Putamen (tissue), 1 donor: ENCODE measurements at places on chromosomes 5 and 9.
A peak's percentile ranks its signal among the peaks of the same experiment; 100 is the strongest.

- no peak for DNase-seq
These were observed 221.3 kb downstream of the PIK3R1 start for GRCh38 chr5:68436686-68437520.

GRCh38 chr5:106154280-106154716, 1516.4 kb downstream of the EFNA5 start:
- no peak for DNase-seq

DNA sequence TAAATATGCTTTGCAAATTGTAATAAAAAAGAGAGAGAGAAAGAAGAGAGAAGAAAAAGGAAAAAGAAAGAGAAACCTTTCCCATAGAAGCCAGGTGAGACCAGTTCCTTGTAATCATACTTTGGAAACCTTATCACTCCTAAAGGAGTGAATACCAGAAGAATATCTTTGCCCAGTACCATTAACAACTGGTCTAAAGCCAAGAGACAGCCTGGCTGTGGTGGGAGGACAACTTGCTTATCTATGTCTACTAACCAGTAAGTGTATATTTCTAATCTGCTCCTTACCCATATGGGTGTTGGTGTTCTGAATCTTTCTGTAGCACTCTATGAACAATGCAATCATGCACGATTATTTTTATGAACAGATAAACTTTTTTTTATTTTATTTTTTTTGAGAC, 10.5 kb upstream of the TXN start:
- DNase-seq: no peak

DNA sequence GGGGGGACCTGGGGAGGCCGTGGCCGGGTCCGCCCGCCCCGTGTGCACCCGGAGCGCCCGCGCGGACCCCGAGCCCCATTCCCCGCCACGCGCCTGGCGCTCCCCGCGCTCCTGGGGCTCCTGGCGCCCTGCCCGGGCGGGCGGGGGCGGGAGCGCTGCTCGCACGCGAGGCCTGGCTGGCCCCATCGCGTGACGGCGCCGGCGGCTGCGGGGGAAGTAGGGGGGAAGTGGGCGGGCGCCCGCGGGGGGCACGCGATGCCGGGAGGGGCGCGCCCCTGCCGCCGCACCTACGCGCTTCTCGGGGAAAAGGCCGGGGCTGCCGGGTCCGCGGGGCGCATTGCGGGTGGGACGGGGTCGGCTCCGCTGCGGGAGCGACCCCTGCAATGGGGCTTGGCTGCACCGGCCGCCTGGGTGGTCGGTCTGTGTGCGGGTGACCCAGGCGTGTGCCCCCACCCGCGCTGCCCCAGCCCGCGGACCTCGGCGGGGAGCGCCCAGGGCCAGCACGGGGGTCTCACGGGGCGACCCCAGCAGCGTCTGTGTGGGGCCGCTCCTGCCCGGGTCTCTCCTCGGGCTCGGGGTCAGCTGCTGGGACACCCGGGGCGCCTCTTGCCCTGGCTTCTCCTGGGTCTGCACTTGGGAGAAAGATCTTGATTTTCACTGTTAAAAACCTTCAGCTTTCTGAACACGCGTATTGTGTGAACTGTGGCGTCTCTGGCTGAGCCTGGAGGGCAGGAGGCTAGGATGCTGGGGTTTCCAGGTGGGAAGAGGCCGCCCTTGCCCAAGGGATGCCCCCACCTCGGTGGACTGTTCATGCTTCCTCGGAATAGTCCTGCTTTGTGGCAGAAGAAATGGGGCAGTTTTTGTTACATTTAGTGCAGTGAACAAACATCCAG, 52.4 kb downstream of the AHRR start:
- DNase-seq: no peak

- no peak for DNase-seq
These were observed 43.2 kb downstream of the KIAA0825 start for GRCh38 chr5:94575196-94575595.

GRCh38 chr5:133370036-133370831, 242.1 kb downstream of the FSTL4 start:
- DNase-seq: peak; percentile 50

- DNase-seq: no peak
These were observed 318.0 kb downstream of the PSAT1 start for GRCh38 chr9:78614892-78615291.

DNA sequence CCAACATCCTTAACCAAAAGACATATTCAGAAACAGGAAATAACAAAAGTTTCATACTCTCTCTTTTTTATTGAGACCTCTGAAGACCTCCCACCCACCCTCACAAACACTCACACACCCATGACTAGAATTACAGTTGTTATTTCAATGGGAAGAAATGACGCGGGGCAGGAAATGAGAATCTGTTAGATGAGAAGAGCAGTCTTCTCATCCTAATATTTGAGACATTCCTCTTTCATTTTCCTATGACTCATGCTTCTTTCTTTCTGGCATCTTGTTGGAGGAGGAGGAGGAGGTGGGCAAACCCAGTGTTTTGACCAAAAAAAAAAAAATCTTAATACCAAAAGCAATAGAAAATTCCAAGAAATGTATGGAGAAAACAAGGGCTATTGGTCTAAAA, 179.5 kb upstream of the TARS1 start:
- no peak for DNase-seq

- no peak for DNase-seq
These were observed 183.5 kb downstream of the SNX18 start for GRCh38 chr5:54700986-54701578.

DNA sequence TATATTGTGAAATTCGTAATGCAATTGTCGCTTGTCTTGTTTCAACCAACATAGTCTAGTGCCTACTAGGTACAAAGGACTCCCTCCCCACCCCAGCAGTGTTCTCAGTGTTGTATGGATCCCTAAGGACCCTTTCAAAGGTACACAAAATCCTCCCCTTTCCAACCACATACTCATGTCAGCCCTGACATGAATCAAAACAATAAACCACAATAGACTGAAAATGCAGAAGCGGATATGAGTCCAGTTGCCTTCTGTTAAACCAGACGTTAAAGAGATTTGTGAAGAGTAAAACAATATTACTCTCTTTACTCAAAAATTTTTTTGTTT, 82.4 kb upstream of the IFNK start:
- no peak for DNase-seq

DNA sequence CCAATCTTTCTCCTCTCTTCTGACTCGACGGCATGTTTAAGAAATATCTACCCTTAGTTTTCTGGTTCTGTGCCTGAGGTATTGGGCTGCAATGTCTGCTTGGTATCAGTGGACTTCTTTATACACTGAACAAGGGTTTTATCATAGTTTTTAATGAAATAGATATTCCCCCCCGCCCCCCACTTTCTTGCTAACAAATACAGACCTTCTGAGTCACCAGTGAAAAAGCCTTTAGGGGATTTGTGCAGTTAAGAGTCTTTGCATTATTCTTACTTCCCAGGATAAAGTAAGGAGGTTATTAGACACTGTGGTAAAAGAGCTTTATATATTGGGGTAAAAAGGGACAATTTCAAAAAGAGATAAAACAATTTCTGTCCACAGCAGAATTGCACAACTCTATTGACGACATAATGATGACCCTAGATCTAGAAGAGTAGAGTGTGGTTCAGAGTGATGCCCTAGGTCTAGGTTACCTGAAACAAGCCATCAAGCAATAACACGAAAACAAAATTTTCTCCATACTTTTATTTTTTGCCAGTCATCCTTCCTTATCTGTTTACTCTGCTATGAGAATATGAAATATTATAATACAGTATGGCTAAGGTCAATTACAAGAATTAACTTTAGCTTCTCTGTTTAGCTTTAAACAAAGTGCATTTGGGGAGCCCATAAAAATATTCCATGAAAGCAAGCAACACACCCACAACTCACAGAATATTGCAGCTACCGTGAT, 110.7 kb downstream of the PLK2 start:
- no peak for DNase-seq

DNA sequence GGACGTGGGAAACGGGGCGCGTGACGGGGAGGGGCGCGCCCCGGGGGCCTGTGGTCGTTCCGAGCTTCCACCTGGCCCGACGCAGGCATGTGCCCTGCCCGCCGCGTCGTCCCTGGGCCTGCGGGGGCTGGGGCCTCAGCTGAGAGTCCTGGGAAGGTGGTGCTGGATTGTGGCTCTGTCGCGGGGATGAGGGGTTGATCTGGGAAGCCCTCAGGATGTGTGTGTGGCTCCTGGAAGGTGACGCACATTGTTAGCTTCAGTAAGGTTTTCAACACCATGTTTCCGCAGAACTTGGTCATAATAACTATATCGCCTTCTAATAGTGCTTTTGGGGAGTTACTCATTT, 589.1 kb downstream of the MTRR start:
- DNase-seq: no peak

GRCh38 chr9:119852390-119852789, 483.2 kb upstream of the BRINP1 start:
- no peak for DNase-seq

- DNase-seq: no peak
These were observed 26.8 kb upstream of the TNFAIP8 start for GRCh38 chr5:119328753-119329602.

DNA sequence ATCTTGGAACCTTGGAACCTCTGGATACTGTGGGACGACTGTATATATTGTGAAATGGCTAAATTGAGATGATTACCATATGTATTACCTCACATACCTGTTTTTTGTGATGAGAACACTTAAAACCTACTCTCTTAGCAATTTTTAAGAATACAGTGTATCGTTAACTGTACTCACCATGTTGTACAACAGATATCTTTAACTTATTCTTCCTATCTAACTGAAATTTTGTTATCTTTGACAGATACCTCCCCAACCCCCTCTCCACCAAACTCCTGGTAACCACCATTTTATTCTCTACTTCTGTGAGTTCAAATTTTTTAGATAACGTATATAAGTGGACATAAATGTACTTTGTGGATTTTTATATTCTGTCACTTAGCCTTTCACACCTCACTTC, 126.5 kb downstream of the ZCCHC7 start:
- no peak for DNase-seq

- no peak for DNase-seq
These were observed 248.8 kb downstream of the MCTP1 start for GRCh38 chr5:95035891-95036685.

DNA sequence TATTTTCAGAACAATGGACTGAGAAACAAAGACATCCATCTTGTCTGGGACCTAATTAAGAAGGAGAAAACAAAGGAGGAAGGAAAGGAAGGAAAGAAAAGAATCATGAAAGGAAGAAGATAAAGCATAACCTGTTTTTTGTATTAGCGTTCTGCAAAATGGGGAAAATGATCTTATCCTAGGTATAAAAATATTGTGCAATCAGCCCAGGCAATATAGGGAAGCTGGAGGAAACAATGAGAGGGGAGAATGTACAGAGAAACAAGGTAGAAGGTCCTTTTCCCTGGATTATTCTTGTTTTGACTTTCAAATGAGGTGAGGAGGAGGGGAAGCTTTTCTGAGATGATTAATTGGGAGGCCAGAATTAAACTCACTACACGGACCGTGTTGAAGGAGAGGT, 177.9 kb downstream of the COX7C start:
- DNase-seq: no peak

- DNase-seq: peak; percentile 60
These were observed 117.7 kb downstream of the SLC12A2 start for GRCh38 chr5:128201065-128201926.

- no peak for DNase-seq
These were observed 31.7 kb upstream of the ARAP3 start for GRCh38 chr5:141713616-141714309.

DNA sequence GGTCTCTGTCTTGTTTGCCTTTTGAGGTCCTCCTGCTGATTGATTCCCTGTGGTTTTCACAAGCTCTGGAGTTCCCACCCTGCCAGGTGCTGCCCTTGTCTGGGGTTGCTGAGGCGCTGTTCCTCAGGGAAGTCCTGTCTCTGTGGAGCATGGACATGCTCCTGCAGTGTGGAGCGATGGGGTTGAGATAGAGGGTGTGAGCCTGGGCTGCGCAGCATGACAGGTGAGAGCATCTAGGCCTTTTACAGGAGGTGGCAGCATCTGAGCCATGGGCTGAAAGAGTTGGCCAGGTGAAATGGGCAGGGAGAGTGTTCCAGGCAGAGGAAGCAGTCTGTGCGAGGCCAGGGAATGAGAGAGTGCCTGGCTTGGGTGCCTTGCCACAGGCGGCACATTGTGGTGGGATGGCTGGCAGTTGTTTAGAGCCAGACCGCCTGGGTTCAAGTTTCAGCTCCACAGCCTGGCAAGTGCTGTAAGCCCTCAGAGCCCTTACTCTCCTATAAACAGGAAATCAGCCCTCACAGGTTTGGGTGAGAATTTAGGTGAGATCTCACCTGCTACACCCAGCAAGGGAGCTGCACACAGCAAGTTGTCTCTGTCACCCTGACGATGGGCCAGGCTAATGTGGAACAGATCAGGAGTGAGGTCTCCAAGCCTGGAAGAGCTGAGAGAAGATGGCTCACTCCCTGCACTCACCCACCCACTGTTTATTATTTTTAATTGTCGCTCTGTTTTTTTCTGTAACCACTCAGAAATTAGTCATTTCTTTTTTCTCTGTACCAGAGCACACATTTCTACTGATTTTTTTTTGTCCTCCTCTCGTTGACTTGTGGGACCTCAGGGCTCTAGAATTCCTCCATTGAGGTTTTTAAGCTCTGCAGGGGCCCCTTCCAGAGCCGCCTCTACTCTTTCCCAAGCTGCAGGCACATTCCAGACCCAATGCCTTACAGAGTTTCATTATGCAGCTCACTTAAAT, 19.6 kb downstream of the TCOF1 start:
- DNase-seq: no peak

- no peak for DNase-seq
These were observed 54.7 kb downstream of the UBE2QL1 start for GRCh38 chr5:6503342-6503741.

DNA sequence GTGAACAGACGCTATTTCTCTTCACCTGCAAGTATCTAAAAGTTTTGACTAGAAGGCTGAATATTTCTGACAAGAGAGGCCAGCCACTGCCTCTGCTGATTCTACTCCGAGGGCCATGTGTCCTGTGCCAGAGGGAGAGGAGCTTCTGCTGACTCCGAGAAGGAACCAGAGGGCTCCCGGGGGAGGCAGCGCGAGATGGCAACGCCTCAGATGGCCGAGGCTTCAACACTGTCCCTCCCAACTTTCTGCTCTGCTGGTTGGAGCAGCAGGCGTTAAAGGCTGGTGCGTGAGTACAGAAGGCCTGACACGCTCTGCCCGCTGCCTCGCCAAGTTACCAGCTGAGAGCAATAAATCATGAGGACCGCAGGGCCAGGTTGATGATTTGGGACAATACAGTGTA, 178.8 kb downstream of the GAPVD1 start:
- DNase-seq: no peak

DNA sequence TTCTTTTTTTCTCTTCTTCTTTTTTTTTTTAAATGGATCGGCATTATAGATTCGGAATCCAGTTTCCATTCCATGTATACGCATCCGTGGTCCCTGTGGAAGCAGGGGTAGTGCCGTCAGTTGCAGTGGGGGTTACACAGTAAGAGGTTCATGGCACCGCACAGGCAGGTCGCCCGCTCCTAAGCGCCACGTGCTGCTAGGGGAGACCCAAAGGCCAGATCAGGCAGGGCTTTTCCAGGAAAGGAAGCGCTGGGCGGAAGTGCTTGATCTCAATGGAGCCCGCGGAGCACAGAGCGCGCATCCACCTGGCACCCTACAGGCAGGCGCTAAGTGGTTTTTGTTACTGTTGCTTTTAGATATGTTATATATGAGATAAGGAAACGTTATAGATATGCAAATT, 174.8 kb upstream of the OR13F1 start:
- DNase-seq: no peak

GRCh38 chr5:1349246-1349645, 4.3 kb upstream of the CLPTM1L start:
- DNase-seq: no peak

- no peak for DNase-seq
These were observed 8.5 kb downstream of the NEK6 start for GRCh38 chr9:124266139-124266825.
